ENCODE measurements at places on chromosomes 7 and 10. TPM values are rescaled to one million over a fixed set of nuclear protein-coding genes. Genes with fewer than 3 reads are reported as not detected.

The ASAH2 gene
- 5.0 TPM for total RNA-seq

The SYT15B gene
- total RNA-seq, result 0.17 TPM

The MYL10 gene
- total RNA-seq, result not detected

The KLF14 gene
- total RNA-seq, result not detected

The CHST3 gene
- 2.5 TPM for total RNA-seq

DNA sequence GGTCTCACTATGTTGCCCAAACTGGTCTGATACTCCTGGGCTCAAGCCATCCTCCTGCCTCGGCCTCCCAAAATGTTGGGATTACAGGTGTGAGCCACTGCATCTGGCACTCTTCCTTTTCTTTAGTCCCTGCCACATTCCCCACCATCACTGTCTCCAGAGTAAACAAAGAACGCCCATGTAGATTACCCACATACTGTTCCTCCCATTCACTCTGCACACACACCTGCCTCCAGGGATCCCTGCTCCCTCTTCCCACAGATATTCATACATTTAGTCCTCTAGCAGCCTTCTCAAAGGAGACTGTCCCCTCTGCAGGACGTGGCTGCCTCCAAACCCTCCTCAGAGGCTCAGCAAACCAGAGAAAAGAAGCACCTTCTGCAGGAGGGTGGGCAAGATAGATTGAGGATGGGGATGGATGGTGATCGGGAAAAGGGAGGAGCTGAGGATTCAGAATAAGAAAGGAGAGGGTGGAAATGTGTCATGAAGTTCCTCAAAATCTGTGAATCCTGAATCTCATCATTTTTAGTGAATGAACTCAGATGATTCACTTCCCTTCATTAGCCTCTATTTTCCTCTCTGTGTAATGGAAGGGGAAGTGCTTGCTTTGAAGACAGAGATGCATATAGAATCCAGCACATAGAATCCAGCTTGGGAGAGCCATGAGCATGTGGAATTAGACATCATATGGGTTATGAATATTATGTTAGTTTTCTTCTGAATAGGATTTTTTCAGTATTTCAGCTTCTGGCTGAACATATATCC is 5.5 kb upstream of the PLAU start:
- H3K27ac ChIP-seq, result peak overlapping the region; percentile 69
- H3K4me1 ChIP-seq, result peaks cover 4% of the 10 kb centered on the region
- no peak overlapping the region for H3K4me3 ChIP-seq
- DNase-seq, result no peak
- no peaks in the 10 kb centered on the region for H3K36me3 ChIP-seq

- H3K36me3 ChIP-seq, result no peaks in the 10 kb centered on the region
- H3K4me3 ChIP-seq, result no peak overlapping the region
- no peaks in the 10 kb centered on the region for H3K27me3 ChIP-seq
Observed at GRCh38 chr7:116399819-116400218, 99.7 kb upstream of the CAV2 start.

- H3K4me3 ChIP-seq, result no peak overlapping the region
- no peaks in the 10 kb centered on the region for H3K27me3 ChIP-seq
- DNase-seq, result no peak
- peaks cover 15% of the 10 kb centered on the region for H3K36me3 ChIP-seq
- H3K4me1 ChIP-seq, result peaks cover 2% of the 10 kb centered on the region
Observed at GRCh38 chr7:87199241-87199640, 20.3 kb downstream of the TMEM243 start.

DNA sequence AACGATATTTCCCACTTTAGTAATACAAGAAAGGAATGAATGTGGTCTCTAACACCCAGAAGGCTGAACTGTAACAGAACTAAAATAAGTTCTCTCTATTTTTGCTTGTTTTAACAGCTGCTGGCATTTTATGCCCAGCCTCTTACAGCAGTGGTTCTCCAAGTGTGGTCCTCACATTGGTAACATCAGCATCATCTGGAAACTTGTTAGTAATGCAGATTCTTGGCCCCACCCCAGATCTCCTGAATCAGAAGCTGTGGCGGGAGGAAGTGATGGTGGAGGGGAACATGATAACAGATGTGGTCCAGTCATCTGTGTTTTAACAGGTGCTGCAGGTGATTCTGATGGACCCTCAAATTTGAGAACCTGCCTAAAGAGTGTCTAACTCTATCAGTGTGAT is 170.1 kb downstream of the TMEM26 start:
- H3K4me1 ChIP-seq, result no peaks in the 10 kb centered on the region
- no peaks in the 10 kb centered on the region for H3K27me3 ChIP-seq
- no peak for DNase-seq
- H3K27ac ChIP-seq, result no peak overlapping the region

DNA sequence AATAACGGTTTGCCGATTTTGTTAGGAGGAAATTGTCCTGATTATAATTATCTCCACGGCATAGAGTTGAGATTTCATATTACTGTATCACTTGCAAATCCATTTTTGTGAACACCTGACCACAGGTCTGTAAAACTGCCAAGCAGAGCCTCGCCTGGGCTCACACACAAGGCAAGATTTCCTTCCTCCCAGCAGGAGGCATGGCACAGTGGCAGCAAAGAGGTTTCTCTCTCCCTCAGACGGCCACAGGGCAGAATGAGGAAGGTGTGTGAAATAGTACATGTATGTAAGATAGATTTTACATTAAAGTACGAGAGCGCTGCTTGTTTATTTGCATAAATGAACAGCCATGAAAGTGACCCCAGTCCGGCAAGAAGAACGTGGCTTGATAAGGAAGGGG is 130.1 kb downstream of the CELF2 start:
- H3K4me1 ChIP-seq, result peaks cover 10% of the 10 kb centered on the region
- no peak overlapping the region for H3K4me3 ChIP-seq
- H3K27ac ChIP-seq, result no peak overlapping the region
- no peak for DNase-seq

DNA sequence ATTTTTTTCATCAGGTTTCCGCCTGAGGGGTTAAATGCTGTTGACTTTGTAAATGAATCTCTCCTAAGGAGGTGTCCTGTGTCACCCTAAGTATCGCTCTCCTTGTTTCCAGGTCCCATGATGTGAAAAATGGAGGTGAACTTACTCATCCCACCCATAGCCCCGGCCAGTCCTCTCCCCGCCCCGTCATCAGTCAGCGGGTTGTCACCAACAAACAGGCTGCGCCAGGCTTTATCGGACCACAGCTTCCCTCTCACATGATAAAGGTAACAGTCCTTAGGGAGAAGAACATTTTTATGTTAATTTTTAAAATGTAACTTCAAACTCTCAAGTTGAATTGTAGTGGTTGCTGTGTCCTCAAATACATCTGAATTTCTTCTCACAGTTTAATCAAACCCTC is 116.5 kb downstream of the ANKRD61 start:
- H3K36me3 ChIP-seq, result peaks cover 3% of the 10 kb centered on the region
- H3K27me3 ChIP-seq, result no peaks in the 10 kb centered on the region
- H3K4me3 ChIP-seq, result no peak overlapping the region
- H3K27ac ChIP-seq, result no peak overlapping the region
- no peak for DNase-seq
- no peaks in the 10 kb centered on the region for H3K4me1 ChIP-seq

- H3K27me3 ChIP-seq, result no peaks in the 10 kb centered on the region
- no peak overlapping the region for H3K27ac ChIP-seq
- H3K36me3 ChIP-seq, result peaks cover 2% of the 10 kb centered on the region
- no peak for DNase-seq
- no peak overlapping the region for H3K4me3 ChIP-seq
Observed at GRCh38 chr7:157389951-157390730, 53.3 kb downstream of the DNAJB6 start.

DNA sequence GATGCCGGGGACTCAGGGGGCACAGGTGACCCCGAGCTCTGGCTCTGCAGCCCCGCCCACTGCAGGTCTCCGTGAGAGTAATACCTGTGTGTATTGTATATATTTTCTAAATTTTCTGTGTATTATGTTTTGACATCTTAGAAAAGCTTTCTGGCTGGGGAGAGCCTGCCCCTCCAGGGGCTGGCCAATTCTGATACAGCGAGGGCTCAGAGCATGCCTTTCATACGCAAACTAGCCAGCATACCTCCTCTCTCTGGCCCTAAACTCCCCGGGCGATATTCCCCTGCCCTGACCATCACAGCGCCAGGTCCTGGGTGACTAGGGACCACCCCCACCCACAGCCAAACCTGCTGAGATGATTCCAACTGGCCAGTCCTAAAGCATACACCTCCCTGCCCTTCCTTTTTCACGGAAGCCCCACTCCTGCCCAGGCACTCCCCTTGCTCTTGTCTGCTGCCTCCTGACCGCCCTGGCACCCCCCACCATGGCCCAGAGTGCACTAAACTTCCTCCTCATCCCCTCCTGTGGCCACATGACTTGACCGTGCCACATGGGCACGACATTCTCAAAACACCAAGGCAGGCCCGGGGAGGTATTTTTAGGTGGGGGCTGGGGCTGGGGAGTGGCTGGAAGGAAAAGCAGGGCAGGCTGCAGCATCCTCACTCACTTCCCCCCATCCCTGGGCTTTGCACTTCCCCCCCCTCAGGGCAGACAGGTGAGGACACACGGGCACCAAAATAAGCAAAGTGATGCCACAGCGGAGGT is 61.5 kb downstream of the INSIG1 start:
- no peak for DNase-seq
- no peaks in the 10 kb centered on the region for H3K36me3 ChIP-seq
- no peaks in the 10 kb centered on the region for H3K27me3 ChIP-seq

DNA sequence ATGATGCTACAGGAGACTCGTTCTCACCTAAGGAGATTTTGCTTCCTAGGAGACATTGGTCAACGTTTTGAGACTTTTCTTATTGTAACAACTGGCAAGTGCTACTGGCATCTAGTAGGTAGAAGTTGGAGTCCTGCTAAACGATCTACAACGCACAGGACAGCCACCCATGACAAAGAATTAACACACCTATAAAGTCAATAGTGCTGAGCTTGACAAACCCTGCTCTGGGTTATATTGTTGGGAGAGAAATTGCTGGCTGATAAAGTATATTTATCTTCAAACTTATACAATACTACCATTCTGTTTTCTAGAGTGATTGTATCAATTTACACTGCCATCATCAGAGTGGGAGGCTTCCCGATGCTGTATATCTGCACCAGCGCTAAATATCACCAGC is 57.8 kb downstream of the SAMD9 start:
- no peaks in the 10 kb centered on the region for H3K27me3 ChIP-seq
- H3K27ac ChIP-seq, result no peak overlapping the region
- H3K4me1 ChIP-seq, result no peaks in the 10 kb centered on the region
- H3K4me3 ChIP-seq, result no peak overlapping the region
- DNase-seq, result no peak
- no peaks in the 10 kb centered on the region for H3K36me3 ChIP-seq

- H3K4me1 ChIP-seq, result no peaks in the 10 kb centered on the region
- H3K27ac ChIP-seq, result no peak overlapping the region
- H3K4me3 ChIP-seq, result no peak overlapping the region
- H3K27me3 ChIP-seq, result no peaks in the 10 kb centered on the region
- no peak for DNase-seq
Observed at GRCh38 chr7:120089968-120090367, 183.0 kb upstream of the KCND2 start.

Data from colonic mucosa (tissue), 4 donors.